GM23338 (cell line): ENCODE measurements at places on chromosomes 5 and 9. TPM values are rescaled to one million over a fixed set of nuclear protein-coding genes. Genes with fewer than 3 reads are reported as not detected.

The RORB gene
- 2.0 and 4.5 TPM in 2 replicates for total RNA-seq

GRCh38 chr5:1172007-1172581 is 29.3 kb upstream of the SLC6A19 start:
- no peak for DNase-seq

The GLIPR2 gene
- 4.4 and 5.1 TPM in 2 replicates for total RNA-seq

- peak; percentile 93 for DNase-seq
These were observed 27.0 kb upstream of the ANXA2R start for GRCh38 chr5:43066799-43067741.

DNA sequence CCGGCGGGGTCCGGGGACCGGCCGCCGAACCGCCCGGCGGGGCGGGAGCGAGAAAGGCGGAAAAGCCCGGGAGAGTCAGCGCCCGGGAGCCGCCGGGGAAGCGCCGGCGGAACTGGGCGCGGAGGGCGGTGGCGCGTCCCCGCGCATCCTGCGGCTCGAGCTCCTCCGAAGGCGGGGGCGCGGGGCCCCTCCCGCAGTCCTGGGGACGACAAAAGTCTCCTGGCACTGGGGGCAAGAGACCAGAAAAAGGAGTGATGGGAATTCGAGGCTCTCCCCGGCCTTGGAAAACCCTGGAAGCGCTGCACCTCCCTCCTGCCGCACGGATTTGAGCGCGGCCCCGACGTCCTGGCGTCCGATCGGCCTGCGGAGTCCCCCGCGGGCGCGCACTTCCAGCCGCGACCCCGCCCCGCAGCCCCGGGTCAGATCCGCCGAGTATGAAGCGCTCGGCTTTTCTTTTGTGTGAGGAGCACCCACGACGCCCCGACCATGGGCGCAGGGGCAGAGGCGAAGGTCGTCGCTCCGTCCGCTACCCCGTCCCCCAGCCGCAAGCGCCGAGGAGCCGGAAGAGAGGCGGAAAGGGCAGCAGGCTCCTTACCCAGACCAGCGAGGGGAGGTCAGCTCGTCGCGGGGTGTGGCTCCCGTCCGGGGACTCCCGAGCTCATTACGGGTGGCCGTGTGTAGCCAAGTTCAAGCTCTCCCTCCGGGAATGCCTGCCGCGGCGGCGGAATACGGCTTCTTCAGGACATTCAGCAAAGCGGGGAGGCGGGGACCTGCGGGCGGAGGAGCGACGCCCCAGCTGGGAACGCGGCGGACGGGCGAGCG is at the start of gene EPB41L4A:
TSS of gene EPB41L4A (minus strand) at position 114 of the 822 bp plus-strand sequence. CDS start 238 bp downstream, outside the sequence.
- peak; percentile 74 for DNase-seq

The PCDHA9 gene
- total RNA-seq: 3.2 and 3.3 TPM in 2 replicates

GRCh38 chr5:82100303-82101077 is 128.7 kb downstream of the ATG10 start:
- DNase-seq: peak; percentile 25

DNA sequence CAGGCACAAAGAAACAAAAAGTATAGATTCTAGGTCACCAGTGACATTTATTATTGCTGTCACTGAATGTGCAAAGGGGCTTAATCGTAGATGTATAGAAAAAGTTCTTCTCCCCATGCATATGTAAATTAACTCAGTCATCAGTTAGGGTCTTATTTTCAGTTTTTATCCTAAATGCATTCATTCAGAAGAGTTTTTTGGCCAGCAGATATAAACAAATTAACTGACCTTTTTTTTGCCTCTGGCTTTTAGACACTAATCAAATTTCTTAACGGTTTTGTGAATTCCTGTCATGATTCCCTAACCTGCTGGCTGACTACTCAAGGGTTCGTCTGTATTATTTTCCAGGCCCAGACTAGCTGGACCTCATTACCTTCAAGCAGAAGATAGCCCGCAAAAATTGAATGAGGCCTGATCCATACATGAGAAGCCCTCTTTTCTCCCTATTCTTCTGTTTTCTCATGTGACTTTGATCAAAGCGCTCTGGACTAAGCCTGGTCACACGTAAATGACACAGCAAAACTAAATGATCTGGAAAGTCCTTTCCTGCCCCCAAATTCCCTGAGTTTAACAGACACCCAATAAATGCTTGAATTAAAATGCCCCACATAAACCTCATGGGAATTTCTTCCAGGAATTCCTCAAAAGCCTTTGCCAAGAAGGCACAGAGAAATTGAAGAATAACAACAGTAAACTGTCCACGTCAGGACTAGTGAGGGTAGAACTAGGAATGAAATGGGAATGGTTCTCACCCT is 83.7 kb downstream of the MYO10 start:
- no peak for DNase-seq
